ENCODE measurements at places on chromosomes 6 and 20.

GRCh38 chr6:22631091-22631490 lies 61.7 kb downstream of the HDGFL1 start:
- no peak for DNase-seq

- DNase-seq, result no peak
Measured at GRCh38 chr6:6436366-6436765, 115.9 kb upstream of the F13A1 start.

DNA sequence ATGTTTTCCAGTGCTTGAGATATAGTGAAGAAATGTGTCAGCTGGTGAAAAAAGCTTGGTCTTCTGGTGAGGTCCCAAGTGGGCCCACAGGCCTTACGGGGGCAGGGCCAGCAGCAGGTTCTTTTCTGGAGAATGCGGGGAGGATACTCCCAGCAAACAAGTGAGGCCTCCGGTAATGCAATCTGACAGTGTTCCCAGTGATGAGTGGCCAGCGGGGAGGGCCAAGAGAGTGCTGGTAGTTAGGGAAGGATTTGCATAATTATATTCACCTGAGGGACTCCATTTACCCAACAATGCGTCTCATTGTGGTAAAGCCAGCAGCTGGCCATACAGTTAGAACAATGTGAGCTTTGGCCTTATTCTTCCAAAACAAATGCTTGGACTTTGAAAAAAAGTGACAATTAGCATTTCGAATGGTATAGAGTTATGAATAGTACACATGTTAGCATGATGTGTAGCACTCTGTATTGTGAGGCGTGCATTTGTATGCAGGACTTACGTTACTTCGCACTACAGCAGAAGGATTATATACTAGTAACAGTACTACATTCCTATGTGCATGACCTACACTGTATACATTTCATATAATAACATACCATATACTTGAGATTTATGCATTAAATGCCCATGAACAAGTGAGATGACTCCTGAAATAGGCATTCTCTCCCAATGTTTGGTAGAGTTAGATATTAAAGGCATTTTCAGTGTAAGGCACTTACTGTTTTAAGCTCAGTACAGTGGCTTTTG lies 69.8 kb downstream of the MYB start:
- DNase-seq, result no peak

DNA sequence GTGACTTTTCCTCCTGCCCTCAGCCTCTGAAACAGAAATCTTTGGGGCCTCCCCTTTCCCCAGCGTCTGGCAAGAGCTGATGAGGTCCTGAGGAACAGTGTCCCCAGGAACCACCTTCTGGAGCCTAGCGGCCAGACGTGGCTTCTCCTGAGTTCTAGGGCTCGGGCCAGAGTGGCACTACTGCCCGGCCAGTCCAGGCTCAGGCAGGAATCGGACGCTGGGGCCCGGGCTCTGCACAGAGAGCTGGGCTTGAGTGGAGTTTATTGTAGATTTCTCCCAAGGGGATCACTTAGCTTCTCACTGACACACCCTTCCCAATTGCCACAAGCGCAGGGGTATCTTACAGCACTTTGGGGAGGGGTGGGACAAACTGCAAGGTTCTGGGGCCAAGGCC lies 20.2 kb downstream of the SDCBP2 start:
- DNase-seq, result no peak

GRCh38 chr6:75102301-75102700 lies 103.6 kb downstream of the COL12A1 start:
- no peak for DNase-seq
